HFFc6 (cell line): ENCODE measurements at places on chromosomes 4 and X. TPM values are rescaled to one million over a fixed set of nuclear protein-coding genes. Genes with fewer than 3 reads are reported as not detected.

- H3K27ac ChIP-seq, result no peak overlapping the region; the same call in 1 of the 2 replicates
- no peaks in the 10 kb centered on the region; the same call in 1 of the 2 replicates for H3K36me3 ChIP-seq
- peaks cover 10% of the 10 kb centered on the region; the same call in 1 of the 2 replicates for H3K4me1 ChIP-seq
- no peaks in the 10 kb centered on the region for H3K27me3 ChIP-seq
- no peak for DNase-seq
Observed at GRCh38 chrX:108088511-108088910, 2.8 kb downstream of the PSMD10 start.

- H3K4me1 ChIP-seq, result peaks cover 25% of the 10 kb centered on the region
- peaks cover 4% of the 10 kb centered on the region; the same call in 1 of the 2 replicates for H3K27me3 ChIP-seq
- no peak overlapping the region for H3K4me3 ChIP-seq
- H3K27ac ChIP-seq, result no peak overlapping the region
- H3K36me3 ChIP-seq, result peaks cover 15% of the 10 kb centered on the region
Observed at GRCh38 chr4:25786497-25787065, 76.2 kb downstream of the SEL1L3 start.

GRCh38 chr4:61531188-61531587 lies 331.1 kb downstream of the ADGRL3 start:
- H3K4me3 ChIP-seq, result no peak overlapping the region
- no peaks in the 10 kb centered on the region for H3K4me1 ChIP-seq
- H3K36me3 ChIP-seq, result no peaks in the 10 kb centered on the region; the same call in 1 of the 2 replicates

- no peak overlapping the region for H3K4me3 ChIP-seq
- no peaks in the 10 kb centered on the region for H3K36me3 ChIP-seq
- H3K27me3 ChIP-seq, result peaks cover 4% of the 10 kb centered on the region; the same call in 1 of the 2 replicates
Observed at GRCh38 chrX:23662853-23663252, 4.4 kb upstream of the PRDX4 start.

- H3K27ac ChIP-seq, result no peak overlapping the region; the same call in 1 of the 2 replicates
- no peaks in the 10 kb centered on the region for H3K36me3 ChIP-seq
- no peaks in the 10 kb centered on the region for H3K27me3 ChIP-seq
- DNase-seq, result no peak
- no peak overlapping the region for H3K4me3 ChIP-seq
Observed at GRCh38 chrX:151402719-151403390, 5.8 kb downstream of the VMA21 start.

- no peak for DNase-seq
- no peak overlapping the region for H3K4me3 ChIP-seq
- no peaks in the 10 kb centered on the region for H3K4me1 ChIP-seq
- H3K27ac ChIP-seq, result no peak overlapping the region
- H3K36me3 ChIP-seq, result peaks cover 5% of the 10 kb centered on the region
Observed at GRCh38 chr4:3715061-3715854, 50.9 kb upstream of the ADRA2C start.

- H3K27ac ChIP-seq, result no peak overlapping the region
- H3K36me3 ChIP-seq, result no peaks in the 10 kb centered on the region
- peaks cover 7% of the 10 kb centered on the region for H3K27me3 ChIP-seq
- no peaks in the 10 kb centered on the region for H3K4me1 ChIP-seq
- no peak for DNase-seq
Observed at GRCh38 chrX:110462957-110463356, 104.3 kb downstream of the RTL9 start.

- no peak overlapping the region for H3K4me3 ChIP-seq
- peak; percentile 7 for DNase-seq
Observed at GRCh38 chrX:39850630-39851152, 247.1 kb downstream of the BCOR start.

- no peaks in the 10 kb centered on the region for H3K27me3 ChIP-seq
- no peaks in the 10 kb centered on the region for H3K36me3 ChIP-seq
- DNase-seq, result no peak
Observed at GRCh38 chrX:118350706-118351105, 4.8 kb downstream of the WDR44 start.

DNA sequence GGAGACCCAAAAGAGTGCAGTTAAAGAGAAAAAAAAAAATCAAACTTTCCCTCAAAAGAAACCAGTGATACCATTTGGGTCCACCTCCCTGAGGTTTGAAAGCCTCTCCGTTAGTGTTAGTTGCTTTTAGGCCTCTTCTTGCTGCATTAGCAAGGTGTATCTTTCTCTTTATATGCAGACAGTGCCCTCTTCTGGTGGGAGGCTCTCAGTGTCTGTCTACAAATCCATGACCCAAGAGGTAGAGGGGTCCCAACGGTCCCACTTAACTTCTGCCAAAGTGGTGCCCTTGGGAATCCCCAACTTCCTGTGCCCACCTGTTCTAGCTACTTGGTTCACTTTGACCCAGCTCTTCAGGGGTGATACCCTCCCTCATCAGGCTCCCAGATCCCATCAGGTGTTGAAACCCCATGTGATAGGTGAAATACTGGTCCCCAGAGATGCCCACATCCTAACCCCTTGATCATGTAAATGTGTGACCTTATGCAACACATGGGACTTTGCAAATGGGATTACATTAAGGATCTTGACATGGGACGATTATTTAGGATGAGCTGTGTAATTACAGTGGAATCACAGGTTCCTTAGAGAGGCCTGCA lies 63.7 kb upstream of the CD99 start:
- H3K27me3 ChIP-seq, result no peaks in the 10 kb centered on the region; the same call in 1 of the 2 replicates
- H3K4me3 ChIP-seq, result no peak overlapping the region
- H3K36me3 ChIP-seq, result peaks cover 80% of the 10 kb centered on the region
- H3K4me1 ChIP-seq, result peaks cover 10% of the 10 kb centered on the region
- no peak for DNase-seq
- H3K27ac ChIP-seq, result no peak overlapping the region

DNA sequence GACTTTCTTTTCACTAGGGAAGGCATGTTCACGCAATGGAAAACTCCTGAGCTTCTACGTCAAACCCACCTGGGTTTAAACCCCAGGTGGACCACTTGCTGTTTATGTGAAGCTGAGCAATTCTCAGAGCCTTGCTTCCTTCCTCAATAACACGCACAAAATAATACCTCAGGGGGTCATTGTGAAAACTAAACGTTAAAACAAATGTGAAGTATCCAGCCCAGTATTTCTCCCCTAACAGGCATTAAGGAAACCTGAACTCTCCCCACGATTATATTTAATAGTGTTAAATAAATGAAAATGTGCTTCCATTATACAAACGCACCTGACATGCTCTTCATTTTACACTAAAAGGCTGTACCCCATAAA lies 117.5 kb downstream of the AFAP1 start:
- no peak for DNase-seq
- H3K27ac ChIP-seq, result peak overlapping the region; percentile 63; the same call in 1 of the 2 replicates
- H3K4me3 ChIP-seq, result no peak overlapping the region
- peaks cover 82% of the 10 kb centered on the region for H3K36me3 ChIP-seq

GRCh38 chr4:175139205-175139604 lies 221.0 kb downstream of the ADAM29 start:
- no peaks in the 10 kb centered on the region for H3K4me1 ChIP-seq
- no peaks in the 10 kb centered on the region for H3K27me3 ChIP-seq
- no peak overlapping the region for H3K27ac ChIP-seq
- H3K36me3 ChIP-seq, result no peaks in the 10 kb centered on the region
- DNase-seq, result no peak

GRCh38 chr4:79673377-79673776 lies 265.3 kb upstream of the GK2 start:
- no peaks in the 10 kb centered on the region for H3K4me1 ChIP-seq
- H3K36me3 ChIP-seq, result no peaks in the 10 kb centered on the region
- no peaks in the 10 kb centered on the region for H3K27me3 ChIP-seq
- H3K27ac ChIP-seq, result no peak overlapping the region
- DNase-seq, result no peak

DNA sequence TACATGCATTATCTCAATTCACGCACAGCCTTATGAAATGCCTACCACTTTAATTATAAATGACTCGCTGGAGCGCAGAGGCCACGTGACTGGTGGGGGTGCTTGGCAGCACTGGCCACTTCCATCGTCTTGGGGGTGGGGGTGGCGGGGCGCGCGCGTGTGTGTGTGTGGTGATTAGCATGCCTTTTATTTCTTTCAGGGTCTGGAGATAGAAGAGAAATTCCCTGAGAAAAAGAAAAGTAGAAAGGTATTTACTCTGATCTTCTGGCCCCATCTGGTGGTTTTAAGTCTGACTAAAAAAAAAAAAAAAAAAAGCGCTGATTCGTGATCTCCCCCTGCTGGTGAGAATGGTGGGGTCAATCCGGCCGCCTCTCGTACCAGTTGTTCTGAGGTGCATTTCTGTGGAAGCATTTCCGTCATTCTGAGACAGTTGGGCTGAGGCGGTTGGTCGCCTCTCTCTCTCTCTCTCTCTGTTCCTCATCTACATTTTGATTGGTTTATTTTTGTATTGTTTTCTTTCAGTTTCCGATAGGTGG lies at the start of gene CCNB3:
CCNB3 (plus strand) TSS at position 402 of the 536 bp plus-strand sequence. CDS start 80,399 bp downstream, outside the sequence.
- H3K4me1 ChIP-seq, result peaks cover 14% of the 10 kb centered on the region
- H3K4me3 ChIP-seq, result peak within 1 kb of the TSS; percentile 87
- H3K36me3 ChIP-seq, result no peaks in the 10 kb centered on the region
- peak; percentile 67 for DNase-seq
- no peaks in the 10 kb centered on the region for H3K27me3 ChIP-seq

GRCh38 chr4:121656269-121656641 lies 40.5 kb downstream of the ANXA5 start:
- peaks cover 24% of the 10 kb centered on the region for H3K4me1 ChIP-seq
- peaks cover 9% of the 10 kb centered on the region; the same call in 1 of the 2 replicates for H3K36me3 ChIP-seq
- H3K4me3 ChIP-seq, result no peak overlapping the region
- no peaks in the 10 kb centered on the region for H3K27me3 ChIP-seq
- H3K27ac ChIP-seq, result no peak overlapping the region

DNA sequence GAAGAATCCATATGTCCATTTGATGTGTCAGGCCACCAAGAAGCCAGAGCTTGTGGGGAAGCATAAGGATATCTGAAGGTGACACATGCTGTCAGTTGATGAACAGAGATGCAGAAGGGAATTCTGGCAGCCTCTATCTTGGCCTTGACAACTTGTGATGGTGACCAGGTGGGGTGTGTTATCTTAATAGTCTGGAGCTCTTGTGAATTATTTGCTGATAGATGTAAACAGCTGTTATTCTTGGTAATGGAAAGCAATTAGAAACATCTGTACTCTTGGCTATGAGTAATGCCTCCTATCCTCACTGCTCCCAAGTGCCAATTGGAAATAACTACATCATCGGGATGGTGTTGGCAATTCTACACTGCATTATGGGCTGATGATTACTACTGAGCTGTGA lies 51.9 kb downstream of the NAA11 start:
- no peaks in the 10 kb centered on the region for H3K4me1 ChIP-seq
- H3K27me3 ChIP-seq, result no peaks in the 10 kb centered on the region
- no peak for DNase-seq
- no peak overlapping the region for H3K4me3 ChIP-seq
- H3K36me3 ChIP-seq, result no peaks in the 10 kb centered on the region; the same call in 1 of the 2 replicates

GRCh38 chr4:22661443-22661842 lies 31.3 kb upstream of the GBA3 start:
- H3K36me3 ChIP-seq, result no peaks in the 10 kb centered on the region
- no peaks in the 10 kb centered on the region; the same call in none of the 2 replicates for H3K27me3 ChIP-seq
- no peak overlapping the region for H3K27ac ChIP-seq
- H3K4me1 ChIP-seq, result peaks cover 5% of the 10 kb centered on the region; the same call in 1 of the 2 replicates
- DNase-seq, result peak; percentile 8

GRCh38 chrX:118360429-118361125 lies 14.7 kb downstream of the WDR44 start:
- no peaks in the 10 kb centered on the region for H3K36me3 ChIP-seq
- no peak for DNase-seq
- peaks cover 27% of the 10 kb centered on the region for H3K4me1 ChIP-seq
- no peak overlapping the region; the same call in 1 of the 2 replicates for H3K4me3 ChIP-seq
- peak overlapping the region; percentile 75 for H3K27ac ChIP-seq

DNA sequence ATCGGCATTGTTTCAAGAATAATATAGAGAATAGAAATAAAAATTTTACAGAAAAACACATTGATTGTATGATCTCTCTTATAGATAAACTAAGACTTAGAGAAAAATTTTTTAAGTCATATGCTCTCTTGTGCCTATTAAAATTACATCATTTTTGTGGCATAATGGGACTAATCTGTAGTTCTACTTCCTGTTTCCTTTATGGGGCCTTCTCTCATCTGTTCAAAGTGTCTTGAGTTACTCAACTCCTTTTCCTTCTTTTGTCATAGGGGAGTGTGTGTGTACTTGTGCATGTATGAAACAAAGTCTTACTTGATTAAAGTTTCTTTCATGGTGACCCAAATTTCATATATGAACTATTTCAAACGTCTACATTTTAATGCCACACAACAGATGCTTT lies 1448.9 kb upstream of the TENM3 start:
- H3K4me3 ChIP-seq, result no peak overlapping the region
- no peaks in the 10 kb centered on the region; the same call in 1 of the 2 replicates for H3K27me3 ChIP-seq
- no peaks in the 10 kb centered on the region for H3K4me1 ChIP-seq

- no peak overlapping the region for H3K27ac ChIP-seq
- H3K4me3 ChIP-seq, result no peak overlapping the region
- H3K27me3 ChIP-seq, result no peaks in the 10 kb centered on the region
Observed at GRCh38 chrX:95893636-95894035, 791.0 kb upstream of the DIAPH2 start.

DNA sequence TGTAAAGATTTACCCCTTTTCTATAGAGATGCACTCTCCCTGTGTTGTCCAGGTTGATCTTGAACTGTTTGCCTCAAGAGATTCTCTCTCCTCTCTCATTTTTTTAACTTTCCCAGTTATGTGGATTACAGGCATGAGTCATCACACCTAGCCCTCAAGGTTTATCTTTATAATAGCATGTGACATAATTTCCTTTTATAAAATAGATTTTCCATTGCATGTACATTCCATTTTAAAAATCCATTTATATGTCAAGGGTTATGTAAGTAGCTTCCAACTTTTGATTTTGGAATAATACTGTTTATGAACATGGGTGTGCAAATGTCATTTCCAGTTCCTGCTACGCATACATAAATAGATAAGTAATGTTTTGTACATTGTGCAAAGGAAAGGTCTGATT lies 20.6 kb downstream of the ZNF721 start:
- peaks cover 26% of the 10 kb centered on the region for H3K4me1 ChIP-seq
- H3K4me3 ChIP-seq, result no peak overlapping the region
- H3K36me3 ChIP-seq, result peaks cover 55% of the 10 kb centered on the region
- H3K27ac ChIP-seq, result no peak overlapping the region
- peaks cover 4% of the 10 kb centered on the region for H3K27me3 ChIP-seq

GRCh38 chr4:5809216-5809776 lies 83.6 kb downstream of the CRMP1 start:
- no peak overlapping the region for H3K4me3 ChIP-seq
- DNase-seq, result no peak
- H3K27me3 ChIP-seq, result peaks cover 6% of the 10 kb centered on the region; the same call in 1 of the 2 replicates
- no peaks in the 10 kb centered on the region for H3K4me1 ChIP-seq
- H3K27ac ChIP-seq, result no peak overlapping the region

DNA sequence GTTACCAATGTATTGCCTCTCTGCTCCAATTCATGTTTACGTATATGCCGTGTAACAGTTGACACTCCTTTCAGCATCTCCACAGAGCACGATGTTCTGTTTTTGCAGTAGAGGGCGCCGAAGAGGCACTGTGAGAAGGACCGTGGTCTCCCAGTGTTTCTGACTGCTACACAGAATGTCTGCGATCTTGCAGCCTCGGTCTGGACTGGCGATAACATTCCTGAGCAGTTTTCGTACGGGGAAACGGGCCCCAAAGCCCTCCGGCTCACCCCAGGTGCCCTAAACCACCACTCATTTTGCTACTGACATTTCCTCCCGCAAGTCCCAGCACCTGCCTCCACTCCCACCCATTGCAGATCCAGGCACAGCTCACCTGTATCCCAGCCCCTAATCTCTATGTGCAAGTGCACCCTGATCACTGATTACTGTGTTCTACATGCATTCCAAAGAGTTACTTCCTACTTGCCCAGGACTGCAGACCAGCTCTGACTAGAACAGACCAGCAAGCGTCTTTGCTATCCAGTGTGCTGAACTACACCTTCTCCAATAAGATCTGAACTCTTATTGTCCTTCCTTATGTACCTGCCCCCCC lies 12.4 kb upstream of the NFXL1 start:
- peaks cover 22% of the 10 kb centered on the region for H3K4me1 ChIP-seq
- H3K36me3 ChIP-seq, result no peaks in the 10 kb centered on the region
- peaks cover 11% of the 10 kb centered on the region; the same call in 1 of the 2 replicates for H3K27me3 ChIP-seq

Gene CFAP47
- not detected in 3 replicates for total RNA-seq

Gene TMEM255A
- total RNA-seq, result 0.22 TPM in 1 of 3 replicates, not detected in the others

Gene IL9R
- total RNA-seq, result not detected in 3 replicates

Gene MRPL1
- 33.7 to 48.3 TPM (median 45.7 TPM) in 3 replicates for total RNA-seq

Gene CRMP1
- not detected in 3 replicates for total RNA-seq

Gene PAK3
- not detected in 3 replicates for total RNA-seq

Gene GYG2
- 0.79 TPM in 1 of 3 replicates, not detected in the others for total RNA-seq

Gene PLS3
- 194 to 276 TPM (median 219 TPM) in 3 replicates for total RNA-seq
